Renal pelvis (tissue), 12 donors: ENCODE measurements at places on chromosomes 5 and 9. TPM values are rescaled to one million over a fixed set of nuclear protein-coding genes. Genes with fewer than 3 reads are reported as not detected.

BAAT gene
- 0.42 TPM for polyA plus RNA-seq

GRCh38 chr5:154737667-154738320 lies 17.4 kb upstream of the LARP1 start:
- no peak for DNase-seq

- DNase-seq: no peak
Measured at GRCh38 chr9:102185371-102185770, 446.9 kb upstream of the GRIN3A start.

TYRP1 gene
- 1.9 TPM for polyA plus RNA-seq

- no peak for DNase-seq
Measured at GRCh38 chr9:5438301-5439162, 807 bp upstream of the PLGRKT start.

DNA sequence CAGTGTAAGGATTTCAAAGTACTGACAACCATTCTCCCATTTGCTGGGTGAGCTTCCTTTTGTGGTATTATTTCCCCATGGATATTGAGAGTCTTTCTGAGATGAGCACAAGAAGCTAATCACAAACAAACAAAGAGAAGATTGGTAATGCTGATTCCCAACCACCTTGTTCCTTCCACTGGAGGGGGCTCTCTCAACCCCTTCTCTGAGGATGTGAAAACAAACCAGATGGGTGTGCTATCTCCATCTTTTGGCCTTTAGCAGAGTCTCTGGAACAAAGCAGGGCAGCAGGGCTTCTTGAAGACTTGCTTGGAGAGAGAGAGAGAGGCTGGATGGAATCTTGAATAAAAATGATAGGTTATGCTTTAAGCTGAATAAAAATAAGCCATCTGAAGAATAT lies 576.7 kb upstream of the ZNF462 start:
- DNase-seq: peak; percentile 22

DNA sequence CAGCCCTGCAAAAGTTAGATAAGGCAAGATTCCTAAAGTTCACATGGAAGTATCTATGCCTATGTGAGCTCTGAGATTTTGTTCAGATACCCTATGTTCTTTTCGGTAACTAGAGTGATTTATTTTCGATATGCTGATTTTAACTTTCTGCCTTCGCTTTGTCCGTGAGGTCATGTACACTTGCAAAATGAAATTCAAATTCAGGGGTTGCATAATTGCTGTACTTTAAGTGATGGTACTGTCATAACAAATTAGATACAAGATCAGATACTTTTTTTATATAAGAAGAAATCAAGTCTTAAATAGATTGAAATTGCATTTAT lies 350 bp upstream of the ECPAS start:
- DNase-seq: no peak

FOXD4 gene
- polyA plus RNA-seq: 0.73 TPM

DNA sequence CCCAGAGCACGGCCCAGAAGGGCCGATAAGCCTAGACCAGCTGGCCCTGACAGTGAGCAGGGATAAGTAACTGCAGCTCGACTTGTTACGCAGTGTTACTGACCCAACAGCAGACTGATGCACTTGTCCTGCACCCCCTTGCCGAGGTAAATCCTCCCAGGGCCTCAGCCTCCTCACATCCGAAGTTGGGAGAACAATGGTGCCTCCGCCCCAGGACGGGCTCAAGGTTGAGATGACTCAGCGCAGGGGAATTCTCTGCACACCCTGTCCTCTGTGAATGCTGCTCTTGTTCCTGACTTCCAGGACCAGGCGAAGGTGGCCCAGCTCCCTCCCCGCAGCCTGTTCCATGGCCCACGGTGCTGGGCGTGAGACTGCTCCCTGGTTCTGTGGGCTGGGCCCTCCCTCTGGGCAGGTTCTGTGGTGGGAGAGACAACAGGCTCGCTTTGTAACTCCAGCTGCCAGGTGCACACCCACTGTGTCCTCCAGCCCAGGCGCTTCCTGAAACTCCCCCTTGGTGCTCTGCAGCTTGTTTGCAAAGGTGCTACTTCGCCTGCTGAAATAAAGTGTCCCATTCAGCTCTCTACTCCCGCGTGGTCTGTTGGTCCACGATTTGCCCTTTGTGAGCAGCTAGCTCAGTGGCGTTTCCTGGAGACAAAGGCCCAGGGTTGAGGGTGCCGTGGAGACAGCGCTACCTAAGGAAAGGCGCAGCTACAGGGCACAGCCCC lies 40.1 kb upstream of the SLC6A19 start:
- DNase-seq: no peak

GRCh38 chr9:1366276-1366675 lies 316.1 kb downstream of the DMRT2 start:
- DNase-seq: no peak

GRCh38 chr5:111743512-111743911 lies 13.5 kb downstream of the NREP start:
- no peak for DNase-seq

DNA sequence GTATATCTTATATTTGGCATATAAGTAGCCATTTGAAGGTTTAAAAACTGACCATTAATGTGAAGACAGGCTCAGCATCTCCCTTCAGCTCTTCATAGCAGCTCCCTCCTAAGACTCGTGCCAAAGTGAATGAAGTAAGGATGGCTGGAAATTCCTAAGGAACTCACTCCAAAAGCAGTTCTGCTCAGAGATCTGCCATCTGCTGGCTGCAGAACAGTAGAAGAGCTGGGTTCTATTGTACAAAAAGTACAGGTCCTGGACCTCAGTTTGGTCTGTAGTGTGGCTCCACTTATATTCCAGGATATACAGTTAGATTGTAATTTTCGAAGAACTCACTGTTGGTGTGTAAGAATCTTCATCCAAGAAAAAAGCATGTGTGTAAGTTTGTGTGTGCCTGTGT lies 104.9 kb upstream of the RUSC2 start:
- no peak for DNase-seq

ZNF354C gene
- polyA plus RNA-seq: 16.2 TPM

NTNG2 gene
- 0.34 TPM for polyA plus RNA-seq

CDO1 gene
- polyA plus RNA-seq: 25.6 TPM

DNA sequence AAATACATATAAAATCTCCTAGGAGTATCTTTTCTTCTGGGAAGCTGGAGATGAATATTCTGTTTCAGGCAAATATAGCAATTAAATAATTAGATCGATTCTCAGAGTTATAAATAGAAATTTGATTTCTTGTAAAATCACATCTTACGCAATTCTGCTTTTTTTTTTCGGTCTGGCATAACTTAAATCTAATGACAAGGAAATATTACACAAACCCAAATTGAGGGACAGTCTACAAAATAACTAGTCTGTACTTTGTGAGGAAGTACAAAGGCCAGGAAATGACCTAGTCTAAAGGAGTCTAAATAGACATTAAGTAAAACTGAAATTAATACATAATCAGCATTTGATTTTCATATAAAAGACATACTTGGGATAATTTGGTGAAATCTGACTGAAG lies 133.3 kb downstream of the KIAA0825 start:
- no peak for DNase-seq

GRCh38 chr9:113456235-113456634 lies 7.3 kb upstream of the RGS3 start:
- DNase-seq: no peak

DNA sequence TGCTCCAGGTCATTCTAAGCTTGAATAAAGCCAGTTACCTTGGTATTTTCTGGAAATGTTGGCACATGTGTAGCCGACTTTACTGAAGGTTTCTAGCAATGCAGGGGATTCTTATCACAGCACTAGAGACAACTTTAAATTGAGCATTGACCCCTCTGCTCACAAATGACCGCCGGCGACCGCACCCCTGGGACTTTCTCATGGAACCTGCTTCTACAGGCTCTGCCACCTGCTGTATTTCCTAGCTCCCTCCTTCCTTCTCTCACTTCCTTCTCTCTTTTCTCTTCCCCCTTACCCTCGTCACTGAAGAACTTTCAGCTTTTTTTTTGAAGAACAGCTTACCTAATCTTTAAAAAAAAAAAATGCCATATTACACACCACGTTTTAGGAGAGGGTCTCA lies 30.9 kb upstream of the DAB2 start:
- DNase-seq: no peak

TIMD4 gene
- polyA plus RNA-seq: 0.16 TPM

SLC44A1 gene
- polyA plus RNA-seq: 45.3 TPM

GRCh38 chr9:78294290-78295176 lies 2.4 kb upstream of the PSAT1 start:
- no peak for DNase-seq

DNA sequence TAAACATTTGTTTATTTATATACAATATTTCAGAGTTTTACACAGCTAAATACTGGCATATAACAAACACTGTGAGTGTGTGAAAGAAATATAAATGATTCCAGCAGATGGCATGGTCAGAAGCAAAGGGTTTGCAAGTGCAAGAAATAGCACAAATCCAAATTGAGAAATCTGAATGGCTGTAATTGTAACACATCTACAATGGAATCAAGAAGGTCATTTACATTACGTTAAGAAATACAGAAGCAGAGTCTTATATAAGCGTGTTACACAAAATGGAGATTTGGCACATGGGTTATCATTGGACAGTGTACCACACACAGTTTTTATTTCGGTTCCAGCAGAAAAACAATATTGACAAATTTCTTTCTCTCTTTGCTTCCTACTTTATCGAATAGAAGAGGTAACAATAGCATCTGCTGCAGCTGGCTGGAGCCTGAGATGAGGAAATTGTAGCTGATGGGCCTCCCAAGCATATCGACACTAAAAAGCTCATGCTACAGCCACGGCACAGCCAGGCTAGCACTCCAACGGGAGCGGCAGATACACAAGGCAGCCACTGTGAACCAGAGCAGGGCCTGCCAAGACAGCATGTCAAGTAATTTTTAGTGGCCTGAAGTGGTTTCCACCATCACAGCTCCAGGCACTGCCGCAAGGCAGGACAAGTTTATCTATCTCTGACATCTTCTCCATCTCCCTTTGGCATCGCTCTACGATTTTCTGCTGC lies 564.6 kb upstream of the DMAC1 start:
- DNase-seq: no peak

S100Z gene
- 0.14 TPM for polyA plus RNA-seq

DNA sequence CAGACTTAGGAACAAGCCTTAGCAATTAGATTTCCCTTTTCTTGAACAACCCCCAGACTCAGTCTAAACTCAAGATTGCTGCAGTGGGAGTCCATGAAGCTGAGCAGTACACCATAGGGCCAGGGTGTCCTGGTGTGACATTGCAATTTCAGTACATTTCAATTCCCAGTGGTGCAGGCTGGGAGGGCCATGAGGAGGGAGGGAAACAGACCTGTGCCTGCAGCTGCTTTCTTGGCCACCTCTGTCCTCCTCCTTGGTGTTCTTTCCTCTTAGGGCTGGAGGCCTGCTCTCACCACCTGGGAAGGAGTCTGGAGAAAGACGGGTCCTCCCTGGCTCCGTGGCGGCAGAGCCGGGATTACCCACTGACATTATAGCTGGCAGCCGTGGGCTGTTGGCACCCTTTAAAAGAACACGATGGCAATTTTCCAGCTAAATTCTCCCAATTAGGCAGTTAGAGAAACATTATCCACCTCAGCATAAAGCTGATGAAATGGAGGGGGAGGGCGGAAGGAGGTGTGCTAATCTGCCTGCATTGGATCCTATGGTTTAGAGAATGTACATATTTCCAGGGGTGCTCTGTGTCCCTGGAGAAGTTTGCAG lies 186.4 kb downstream of the SLIT3 start:
- DNase-seq: no peak

- DNase-seq: no peak
Measured at GRCh38 chr9:77783518-77783917, 135.4 kb upstream of the GNA14 start.

- DNase-seq: no peak
Measured at GRCh38 chr5:56024810-56025150, 30.0 kb upstream of the IL6ST start.

RFESD gene
- polyA plus RNA-seq: 3.6 TPM

GRCh38 chr5:116838011-116838536 lies 263.5 kb upstream of the SEMA6A start:
- DNase-seq: no peak

GRCh38 chr5:171845857-171846256 lies 60.2 kb downstream of the SMIM23 start:
- DNase-seq: no peak

HEMGN gene
- polyA plus RNA-seq: 2.4 TPM

GRCh38 chr5:3886524-3887451 lies 291.2 kb downstream of the IRX1 start:
- no peak for DNase-seq

GRCh38 chr9:69474821-69475220 lies 149.8 kb downstream of the ENTREP1 start:
- no peak for DNase-seq

DNA sequence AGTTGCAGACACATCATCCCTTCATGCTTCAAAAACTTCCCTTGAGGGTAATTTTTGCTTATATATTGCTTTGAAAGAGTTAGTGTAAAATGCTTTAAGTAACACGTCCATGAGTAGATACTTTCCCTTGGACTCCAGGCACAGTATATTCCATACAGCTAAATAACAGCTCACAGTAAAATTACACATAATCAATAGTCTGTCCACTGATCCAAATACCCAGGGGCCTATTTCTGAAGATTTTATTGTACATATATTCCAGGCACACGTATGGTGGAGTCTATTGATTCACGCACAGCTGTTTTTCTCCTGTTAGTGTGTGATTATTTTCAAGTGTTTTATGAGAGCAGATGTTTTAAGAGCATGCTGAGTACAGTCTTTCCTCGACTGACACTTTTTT lies 223.7 kb upstream of the GRAMD2B start:
- no peak for DNase-seq

TAF11L6 gene
- not detected for polyA plus RNA-seq

DNA sequence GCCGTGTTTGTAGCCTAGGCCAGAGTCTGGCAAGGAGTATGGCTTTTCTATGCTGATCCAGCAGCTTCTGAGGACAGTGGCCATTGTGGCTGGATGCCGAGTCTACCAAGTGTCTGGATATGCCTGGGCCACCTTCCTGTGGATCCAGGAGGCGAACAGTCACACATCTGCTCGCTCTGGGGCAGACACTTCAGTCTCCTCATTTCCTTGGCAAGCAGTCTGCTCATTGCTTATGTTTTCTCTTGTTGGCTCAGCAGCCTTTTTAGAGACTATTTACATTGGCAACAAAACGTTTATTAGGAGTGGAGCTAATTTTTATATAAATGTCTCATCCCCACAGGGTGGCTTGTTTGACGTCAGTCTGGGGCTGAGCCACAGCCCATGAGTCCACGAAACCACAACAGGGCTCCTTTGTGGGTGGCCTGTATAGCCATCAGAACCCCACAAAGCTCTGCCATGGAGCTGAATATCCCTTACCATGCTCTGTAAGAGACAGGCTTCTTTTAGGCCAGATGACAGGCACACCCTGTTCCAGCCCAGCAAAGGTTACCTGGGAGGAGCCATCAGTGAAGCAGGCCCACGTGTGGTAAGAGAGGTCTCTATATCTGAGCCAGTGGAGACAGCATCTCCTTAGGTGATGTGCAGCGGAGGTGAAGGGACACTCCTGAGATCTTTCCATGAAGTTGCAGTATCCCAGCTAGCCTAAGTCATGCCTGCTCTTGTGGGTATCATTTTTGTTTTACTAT lies 221.7 kb downstream of the DIRAS2 start:
- DNase-seq: no peak

EFNA5 gene
- 24.7 TPM for polyA plus RNA-seq
